ENCODE measurements at places on chromosomes 7 and 10. TPM values are rescaled to one million over a fixed set of nuclear protein-coding genes. Genes with fewer than 3 reads are reported as not detected.

FAM170B gene
- not detected for total RNA-seq

WNT8B gene
- not detected for total RNA-seq

SPDYE2 gene
- not detected for total RNA-seq

TMEM139 gene
- total RNA-seq, result 3.7 TPM

PLXNA4 gene
- total RNA-seq, result under 0.01 TPM

MMP21 gene
- total RNA-seq, result not detected

KLF14 gene
- not detected for total RNA-seq

SLC13A1 gene
- not detected for total RNA-seq

CNNM2 gene
- total RNA-seq, result 3.9 TPM

SLC26A5 gene
- not detected for total RNA-seq

EPDR1 gene
- 5.3 TPM for total RNA-seq

LIPN gene
- total RNA-seq, result not detected

STEAP1B gene
- total RNA-seq, result 5.9 TPM

RBAK gene
- total RNA-seq, result 10.0 TPM

MOGAT3 gene
- total RNA-seq, result not detected
